H1 (cell line): ENCODE measurements at places on chromosomes 2 and 18. TPM values are rescaled to one million over a fixed set of nuclear protein-coding genes. Genes with fewer than 3 reads are reported as not detected.

Gene DNAH7
- total RNA-seq = 0.07 and 0.21 TPM in 2 replicates

DNA sequence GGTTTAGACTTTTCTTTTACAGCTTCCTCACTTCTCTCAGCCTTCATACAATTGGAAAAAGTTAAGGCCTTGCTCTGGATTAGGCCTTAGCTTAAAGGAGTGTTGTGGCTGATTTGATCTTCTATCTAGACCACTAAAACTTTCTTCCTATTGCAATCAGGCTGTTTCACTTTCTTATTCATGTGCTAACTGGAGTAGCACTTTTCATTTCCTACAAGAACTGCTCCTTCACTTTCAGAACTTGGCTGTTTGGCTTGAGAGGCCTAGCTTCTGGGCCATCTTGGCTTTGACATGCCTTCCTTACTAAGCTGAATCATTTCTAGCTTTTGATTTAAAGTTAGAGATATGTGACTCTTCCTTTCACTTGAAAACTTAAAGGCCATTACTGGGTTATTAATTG lies 114.3 kb downstream of the ARHGEF4 start:
- H3K4me3 ChIP-seq = no peak overlapping the region
- no peak for DNase-seq
- H3K27ac ChIP-seq = no peak overlapping the region
- no peaks in the 10 kb centered on the region for H3K27me3 ChIP-seq
- H3K36me3 ChIP-seq = no peaks in the 10 kb centered on the region

DNA sequence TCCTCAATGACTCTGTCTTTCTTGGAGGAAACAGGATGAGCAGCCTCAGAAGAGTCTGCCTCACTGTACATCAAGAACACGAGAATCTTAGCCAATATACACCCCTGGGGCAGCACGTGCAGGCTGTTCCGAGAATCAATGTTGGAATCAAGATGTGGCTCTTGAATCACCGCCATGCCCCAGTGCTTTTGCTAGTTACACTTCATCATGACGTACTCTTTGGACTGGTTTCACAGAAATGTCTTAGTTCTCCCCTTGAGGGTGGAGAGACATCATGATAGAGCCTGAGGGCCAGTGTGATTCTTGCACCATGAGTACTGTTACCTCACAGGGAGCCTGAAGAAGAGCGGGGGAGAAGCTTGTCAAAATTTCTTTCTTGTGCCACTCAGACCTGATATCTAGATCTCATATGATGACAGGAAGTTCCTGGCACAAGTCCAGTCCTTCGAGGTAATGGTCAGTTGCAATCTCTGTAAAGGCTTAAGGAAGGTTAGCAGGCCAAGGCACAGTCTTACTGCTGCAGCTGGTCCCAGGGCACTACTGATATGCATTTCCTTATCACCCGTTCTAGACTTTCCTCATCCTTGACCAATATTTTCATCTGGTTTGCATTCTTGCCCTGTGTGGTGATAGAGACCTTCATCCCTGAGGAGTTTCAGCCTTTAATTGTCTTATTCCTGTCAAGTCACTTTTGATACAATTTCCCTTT lies 28.2 kb upstream of the STAT4 start:
- H3K36me3 ChIP-seq = no peaks in the 10 kb centered on the region
- no peak overlapping the region for H3K27ac ChIP-seq
- no peak for DNase-seq
- H3K4me3 ChIP-seq = no peak overlapping the region
- H3K27me3 ChIP-seq = no peaks in the 10 kb centered on the region
- no peaks in the 10 kb centered on the region for H3K4me1 ChIP-seq

DNA sequence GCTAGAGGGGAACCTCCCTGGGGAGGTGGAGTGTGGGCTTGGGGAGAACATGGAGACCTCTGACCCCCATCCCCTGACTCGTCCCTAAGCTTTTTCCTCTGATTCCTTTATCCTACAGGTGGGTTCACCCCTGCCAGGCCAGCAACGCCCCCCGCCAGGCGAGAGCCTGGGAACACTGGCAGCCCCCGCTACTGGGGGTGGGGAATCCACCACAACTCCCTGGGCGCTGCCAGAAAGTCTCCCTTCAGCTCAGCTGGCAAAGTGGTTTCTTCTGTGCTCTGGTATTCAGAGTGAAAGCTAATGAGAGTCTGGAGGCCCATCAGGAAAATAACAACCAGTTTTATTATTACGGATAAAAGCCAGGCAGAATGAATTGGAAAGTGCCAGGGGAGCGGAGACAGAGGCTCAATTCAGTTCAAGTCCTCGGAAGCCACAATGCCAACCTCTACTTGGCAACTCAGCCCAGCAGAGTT lies 2.8 kb downstream of the DIPK1C start:
- no peak overlapping the region for H3K4me3 ChIP-seq
- peaks cover 23% of the 10 kb centered on the region for H3K27me3 ChIP-seq
- no peaks in the 10 kb centered on the region; the same call in 1 of the 2 replicates for H3K36me3 ChIP-seq
- no peak overlapping the region for H3K27ac ChIP-seq

DNA sequence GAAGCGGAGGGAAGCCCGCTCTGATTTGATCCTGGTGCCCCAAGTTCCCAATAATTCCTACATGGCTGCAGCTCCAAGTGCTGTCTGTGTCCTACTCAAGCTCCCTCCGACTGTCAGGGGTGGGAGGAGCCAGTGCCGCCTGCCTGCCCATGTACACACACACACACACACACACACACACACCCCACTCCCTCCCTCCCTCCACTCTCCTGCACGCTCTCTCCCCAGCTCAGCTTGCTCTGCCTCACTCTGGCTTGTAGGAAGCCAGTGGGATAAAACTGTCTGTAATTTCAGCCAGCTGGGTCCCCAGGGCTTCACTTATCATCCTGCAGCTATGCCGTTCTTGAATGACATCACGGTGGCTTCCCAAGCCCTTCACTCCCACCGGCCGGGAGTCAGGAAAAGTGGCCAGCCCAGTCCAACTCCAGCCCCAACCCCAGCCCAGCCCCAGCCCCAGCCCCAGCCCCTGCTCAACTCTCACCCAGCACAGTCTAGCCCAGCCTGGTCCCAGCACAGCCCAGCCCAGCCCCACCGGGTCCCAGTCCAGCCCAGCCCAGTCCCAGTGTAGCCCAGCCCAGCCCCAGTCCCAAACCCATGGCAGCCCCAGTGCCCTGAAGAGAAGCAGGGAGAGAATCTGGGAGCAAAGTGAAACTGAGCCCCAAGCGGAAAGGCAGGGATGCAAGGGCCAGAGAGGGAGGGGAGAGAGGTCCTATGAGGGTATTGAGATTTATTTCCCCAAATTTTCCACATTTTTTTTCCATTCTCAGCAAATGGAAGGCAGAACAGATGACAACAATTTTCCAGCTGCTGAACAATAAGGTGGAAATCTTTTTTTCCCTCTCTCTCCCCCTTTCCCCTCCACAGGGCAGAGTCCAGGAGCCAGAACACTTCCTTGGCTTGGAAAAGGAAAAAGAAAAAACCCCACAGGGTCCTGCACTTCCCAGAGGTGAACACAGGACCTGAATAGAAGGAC lies 144.0 kb downstream of the TNS1 start:
- no peaks in the 10 kb centered on the region for H3K27me3 ChIP-seq
- DNase-seq = no peak
- no peak overlapping the region for H3K27ac ChIP-seq
